ENCODE measurements at places on chromosomes 11 and 22. TPM values are rescaled to one million over a fixed set of nuclear protein-coding genes. Genes with fewer than 3 reads are reported as not detected.

DNA sequence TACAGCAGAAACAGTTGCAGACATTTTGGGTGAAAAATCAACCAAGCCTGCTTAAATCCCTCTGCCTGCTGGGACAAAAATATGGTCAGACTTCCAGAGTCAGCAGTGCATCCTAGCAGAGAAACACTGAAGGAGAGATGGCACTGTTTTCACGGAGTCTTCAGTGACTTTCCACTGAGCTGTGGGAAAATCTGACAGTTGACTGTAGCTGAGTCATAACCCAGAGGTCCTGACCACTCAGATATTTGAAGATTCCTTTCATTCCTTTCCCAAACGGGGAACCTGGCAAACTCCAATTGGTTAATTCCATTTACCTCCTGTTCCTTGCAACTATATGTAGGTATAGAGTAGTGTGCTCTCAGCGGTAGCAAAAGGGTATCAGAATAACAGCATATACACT lies 20.9 kb upstream of the UPB1 start:
- no peaks in the 10 kb centered on the region for H3K27me3 ChIP-seq
- H3K36me3 ChIP-seq, result no peaks in the 10 kb centered on the region
- H3K4me3 ChIP-seq, result no peak overlapping the region
- peak overlapping the region; percentile 0 for H3K27ac ChIP-seq
- DNase-seq, result no peak
- no peaks in the 10 kb centered on the region for H3K4me1 ChIP-seq

GTSE1 gene
- total RNA-seq, result 0.13 TPM

OR51E2 gene
- total RNA-seq, result not detected

DNA sequence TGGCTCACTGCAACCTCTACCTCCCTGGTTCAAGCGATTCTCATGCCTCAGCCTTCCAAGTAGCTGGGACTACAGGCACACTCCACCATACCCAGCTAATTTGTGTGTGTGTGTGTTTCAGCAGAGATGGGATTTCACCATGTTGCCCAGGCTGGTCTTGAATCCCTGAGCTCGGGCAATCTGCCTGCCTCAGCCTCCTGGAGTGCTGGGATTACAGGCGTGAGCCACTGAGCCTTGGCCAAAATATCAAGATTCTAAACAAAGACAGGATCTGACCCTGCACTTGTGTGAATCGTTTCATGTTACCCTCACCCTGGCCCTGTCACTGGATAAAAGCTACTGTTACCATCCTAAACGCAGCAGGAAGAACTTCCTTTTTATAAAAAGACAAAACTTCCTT lies 15.6 kb upstream of the THY1 start:
- no peaks in the 10 kb centered on the region for H3K36me3 ChIP-seq
- no peaks in the 10 kb centered on the region for H3K4me1 ChIP-seq
- DNase-seq, result no peak
- H3K27ac ChIP-seq, result no peak overlapping the region
- peaks cover under 1% of the 10 kb centered on the region for H3K27me3 ChIP-seq
- no peak overlapping the region for H3K4me3 ChIP-seq

TCN1 gene
- not detected for total RNA-seq

APLNR gene
- 0.52 TPM for total RNA-seq

All from gastrocnemius medialis (tissue), 4 donors.